SJCRH30 (cell line): ENCODE measurements at places on chromosomes 1 and 21. TPM values are rescaled to one million over a fixed set of nuclear protein-coding genes. Genes with fewer than 3 reads are reported as not detected.

- H3K27ac ChIP-seq, result no peak overlapping the region
- H3K4me1 ChIP-seq, result no peaks in the 10 kb centered on the region
- H3K4me3 ChIP-seq, result no peak overlapping the region
- no peaks in the 10 kb centered on the region for H3K27me3 ChIP-seq
- no peaks in the 10 kb centered on the region for H3K36me3 ChIP-seq
- no peak for DNase-seq
These were observed 50.1 kb downstream of the ZNF281 start for GRCh38 chr1:200359610-200360163.

LCE2A gene
- not detected in 2 replicates for total RNA-seq

SRM gene
- 64.4 and 70.7 TPM in 2 replicates for total RNA-seq

DNA sequence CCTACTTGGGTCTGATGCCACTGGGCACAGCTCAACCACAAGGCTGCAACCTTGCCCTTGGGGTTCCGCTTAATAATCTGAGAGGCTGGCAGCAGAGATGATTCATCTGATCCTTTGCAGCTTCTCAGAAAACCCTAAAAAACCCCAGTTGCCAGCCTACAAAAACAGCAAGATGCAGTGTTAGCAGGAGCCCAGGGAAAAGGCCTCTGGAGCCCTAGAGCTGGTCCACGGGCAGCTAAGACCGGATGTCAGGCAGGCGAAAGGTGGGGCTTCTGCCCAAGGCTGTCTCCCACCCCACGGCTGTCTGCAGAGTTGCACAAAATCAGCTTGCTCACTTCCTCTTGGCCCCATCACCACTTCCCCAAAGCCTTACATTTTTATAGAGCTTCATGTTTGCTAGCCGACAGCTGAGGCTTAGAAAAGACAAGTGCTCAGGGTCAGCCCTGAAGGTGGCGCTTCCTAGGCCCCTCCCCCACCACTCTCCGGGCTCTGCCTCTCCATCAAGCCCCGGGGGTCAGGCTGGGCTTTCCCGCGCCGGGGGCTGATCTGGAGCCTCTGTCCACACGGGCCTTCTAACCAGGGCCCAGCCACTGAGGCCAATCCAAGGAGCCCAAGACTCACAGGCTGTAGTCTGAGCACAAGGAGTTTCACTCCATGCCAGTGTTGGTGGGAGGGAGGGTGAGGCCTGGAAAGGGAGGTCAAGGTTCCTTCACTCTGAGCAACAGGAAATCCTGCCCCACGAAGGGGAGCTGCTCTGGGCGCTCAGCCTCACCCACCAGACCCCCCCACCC lies 4.2 kb upstream of the ADORA3 start:
- H3K4me1 ChIP-seq, result peaks cover 3% of the 10 kb centered on the region; the same call in 1 of the 2 replicates
- H3K27me3 ChIP-seq, result no peaks in the 10 kb centered on the region
- peak overlapping the region; percentile 81 for H3K27ac ChIP-seq
- H3K36me3 ChIP-seq, result no peaks in the 10 kb centered on the region

GRCh38 chr1:98048751-98049325 lies 128.0 kb upstream of the DPYD start:
- H3K27me3 ChIP-seq, result no peaks in the 10 kb centered on the region
- no peak overlapping the region for H3K27ac ChIP-seq
- H3K36me3 ChIP-seq, result no peaks in the 10 kb centered on the region
- DNase-seq, result no peak
- no peak overlapping the region for H3K4me3 ChIP-seq

DNA sequence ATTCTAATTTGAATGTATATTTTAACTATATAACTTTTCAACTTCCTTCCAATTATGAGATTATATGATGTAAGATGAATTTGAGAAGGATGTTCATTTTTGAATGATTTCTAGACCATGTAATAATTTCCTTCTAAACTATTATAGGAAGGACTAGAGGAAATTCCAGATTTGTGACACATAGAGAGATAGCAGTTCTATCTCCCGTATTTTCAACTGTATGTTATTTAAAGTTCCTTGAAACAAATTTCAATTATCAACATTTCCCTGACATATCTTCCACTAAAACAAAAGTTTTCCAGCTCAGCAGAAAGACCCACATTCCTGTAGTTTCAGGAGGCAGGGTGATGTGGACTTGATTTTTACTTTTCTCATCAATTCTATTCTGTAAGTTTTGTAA lies 396.7 kb upstream of the C1orf87 start:
- no peak overlapping the region for H3K4me3 ChIP-seq
- H3K27me3 ChIP-seq, result no peaks in the 10 kb centered on the region
- H3K4me1 ChIP-seq, result no peaks in the 10 kb centered on the region
- H3K36me3 ChIP-seq, result no peaks in the 10 kb centered on the region
- no peak for DNase-seq

- DNase-seq, result no peak
- no peaks in the 10 kb centered on the region; the same call in 1 of the 2 replicates for H3K4me1 ChIP-seq
- no peaks in the 10 kb centered on the region for H3K27me3 ChIP-seq
- H3K36me3 ChIP-seq, result no peaks in the 10 kb centered on the region
- no peak overlapping the region for H3K4me3 ChIP-seq
- no peak overlapping the region for H3K27ac ChIP-seq
These were observed 273.7 kb upstream of the ST6GALNAC5 start for GRCh38 chr1:76593618-76594017.

GRCh38 chr1:39926820-39927219 lies 25.1 kb upstream of the MYCL start:
- H3K36me3 ChIP-seq, result no peaks in the 10 kb centered on the region
- DNase-seq, result no peak
- H3K4me1 ChIP-seq, result peaks cover 6% of the 10 kb centered on the region; the same call in 1 of the 2 replicates
- 0 out of 2 replicates have a peak, but pooled peaks cover 6% of the 10 kb centered on the region for H3K27me3 ChIP-seq

KIF17 gene
- total RNA-seq, result 0.06 and 0.10 TPM in 2 replicates

DNA sequence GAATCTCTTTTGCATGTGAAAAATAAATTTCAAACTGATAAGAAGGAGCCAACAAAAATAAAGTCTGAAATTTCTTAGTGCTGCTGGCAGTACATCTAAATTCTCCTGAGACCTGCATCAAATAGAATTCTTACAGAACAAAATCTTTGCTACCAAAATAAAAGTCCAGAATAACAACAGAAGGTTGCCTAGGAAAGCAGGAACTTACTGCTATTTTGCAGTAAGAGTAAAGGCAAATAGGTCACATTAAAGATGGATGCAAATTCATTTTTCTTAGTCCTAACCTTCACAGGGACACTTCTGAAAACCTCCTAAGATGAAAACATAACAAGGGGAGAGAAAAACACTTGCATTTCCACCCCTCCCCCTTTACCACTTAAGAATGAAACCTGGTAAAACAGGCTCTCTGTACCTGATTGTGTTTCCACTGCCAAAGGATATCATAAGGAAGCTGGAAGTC lies 59.0 kb downstream of the RUSC1 start:
- no peaks in the 10 kb centered on the region for H3K4me1 ChIP-seq
- H3K4me3 ChIP-seq, result no peak overlapping the region
- no peak overlapping the region for H3K27ac ChIP-seq
- DNase-seq, result no peak

GRCh38 chr21:29022166-29022565 lies 2.3 kb upstream of the USP16 start:
- H3K27ac ChIP-seq, result no peak overlapping the region
- H3K36me3 ChIP-seq, result no peaks in the 10 kb centered on the region
- no peak for DNase-seq
- H3K27me3 ChIP-seq, result no peaks in the 10 kb centered on the region
- H3K4me3 ChIP-seq, result no peak overlapping the region

GRCh38 chr1:211382182-211382713 lies 55.6 kb downstream of the TRAF5 start:
- no peak for DNase-seq
- peaks cover 6% of the 10 kb centered on the region for H3K4me1 ChIP-seq
- no peaks in the 10 kb centered on the region for H3K36me3 ChIP-seq
- no peaks in the 10 kb centered on the region for H3K27me3 ChIP-seq
- H3K4me3 ChIP-seq, result peak overlapping the region; percentile 87

- no peak within 1 kb of the TSS for H3K27ac ChIP-seq
- no peaks in the 10 kb centered on the region for H3K27me3 ChIP-seq
- H3K4me3 ChIP-seq, result no peak within 1 kb of the TSS
- no peaks in the 10 kb centered on the region for H3K36me3 ChIP-seq
- DNase-seq, result no peak
These were observed at the start of gene KRTAP12-2 for GRCh38 chr21:44666401-44667320. Gene KRTAP12-2 (minus strand): TSS chr21:44666927. CDS start chr21:44666886, 41 bp downstream.

- no peak for DNase-seq
- H3K27ac ChIP-seq, result no peak overlapping the region
- no peak overlapping the region for H3K4me3 ChIP-seq
- no peaks in the 10 kb centered on the region for H3K27me3 ChIP-seq
- H3K36me3 ChIP-seq, result peaks cover 5% of the 10 kb centered on the region; the same call in 1 of the 2 replicates
These were observed 77.8 kb downstream of the MAN1C1 start for GRCh38 chr1:25694167-25695007.

CLEC20A gene
- total RNA-seq, result not detected in 2 replicates

DNA sequence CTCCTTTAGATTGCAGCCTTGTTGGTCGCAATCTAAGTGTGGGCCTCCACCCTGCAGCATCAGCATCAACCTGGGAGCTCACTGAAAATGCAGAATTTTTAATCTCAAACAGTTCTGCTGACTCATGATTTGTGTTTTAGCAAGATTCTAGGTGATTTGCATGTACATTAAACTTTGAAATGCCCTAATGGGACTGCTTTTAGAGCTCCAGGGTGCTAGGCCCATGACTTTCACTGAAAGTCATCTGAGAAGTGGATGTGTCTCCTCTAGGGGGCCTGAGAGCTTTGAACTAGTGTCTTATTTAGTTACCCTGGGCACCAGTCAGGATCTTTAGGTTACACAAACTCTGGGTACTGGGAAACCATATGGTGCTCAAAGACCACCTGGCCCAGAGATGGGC lies 9.0 kb downstream of the TRIM67 start:
- H3K27me3 ChIP-seq, result no peaks in the 10 kb centered on the region
- no peak overlapping the region for H3K27ac ChIP-seq
- no peaks in the 10 kb centered on the region for H3K4me1 ChIP-seq
- DNase-seq, result no peak
- no peaks in the 10 kb centered on the region for H3K36me3 ChIP-seq
- no peak overlapping the region for H3K4me3 ChIP-seq

SYT2 gene
- total RNA-seq, result 0.03 and 0.06 TPM in 2 replicates

GRCh38 chr1:53244141-53244540 lies 5.8 kb upstream of the MAGOH start:
- no peak overlapping the region for H3K27ac ChIP-seq
- H3K4me1 ChIP-seq, result peaks cover 1% of the 10 kb centered on the region; the same call in 1 of the 2 replicates
- H3K36me3 ChIP-seq, result no peaks in the 10 kb centered on the region; the same call in 1 of the 2 replicates
- no peak overlapping the region for H3K4me3 ChIP-seq

- DNase-seq, result no peak
- no peaks in the 10 kb centered on the region for H3K36me3 ChIP-seq
- no peaks in the 10 kb centered on the region; the same call in 1 of the 2 replicates for H3K4me1 ChIP-seq
- no peak overlapping the region for H3K27ac ChIP-seq
- H3K4me3 ChIP-seq, result no peak overlapping the region
These were observed 64.9 kb upstream of the F3 start for GRCh38 chr1:94606471-94606870.

DNA sequence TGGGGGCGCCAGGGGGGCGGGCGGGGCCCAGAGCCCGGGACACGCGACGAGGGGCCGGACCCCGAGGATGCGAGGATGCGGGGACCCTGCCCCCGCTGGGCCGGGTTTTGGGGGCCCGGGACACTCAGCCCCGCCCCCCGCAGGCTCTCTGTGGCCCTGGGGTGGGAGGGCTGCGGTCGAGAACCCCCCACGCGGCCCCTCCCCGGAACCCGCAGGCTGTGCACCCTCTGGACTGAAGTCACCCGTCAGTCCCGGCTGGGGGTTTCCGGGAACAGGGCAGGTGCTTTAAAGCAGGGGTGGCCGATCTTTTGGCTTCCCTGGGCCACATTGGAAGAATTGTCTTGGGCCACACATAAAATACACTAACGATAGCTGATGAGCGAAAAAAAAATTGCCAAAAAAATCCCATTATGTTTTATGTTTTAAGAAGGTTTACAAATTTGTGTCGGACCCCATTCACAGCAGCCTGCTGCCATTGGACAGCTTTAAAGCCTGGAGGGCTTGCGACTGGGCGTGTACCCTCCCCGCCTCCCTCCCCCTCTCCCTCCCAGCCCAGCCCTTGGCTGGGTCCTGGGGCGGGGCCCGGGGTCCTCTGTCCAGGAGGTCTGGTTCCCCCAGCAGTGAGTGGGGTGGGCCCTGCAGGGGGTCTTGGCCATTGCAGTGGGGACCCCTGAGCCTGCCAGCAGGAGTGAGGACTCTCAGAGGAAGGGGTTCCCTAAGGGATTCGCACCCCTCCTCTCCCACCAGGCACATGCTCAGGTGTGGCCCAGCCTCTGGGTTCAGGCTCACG lies 21.6 kb upstream of the C1orf159 start:
- DNase-seq, result no peak
- no peak overlapping the region for H3K4me3 ChIP-seq
- no peaks in the 10 kb centered on the region for H3K36me3 ChIP-seq
- H3K4me1 ChIP-seq, result peaks cover 11% of the 10 kb centered on the region

DNA sequence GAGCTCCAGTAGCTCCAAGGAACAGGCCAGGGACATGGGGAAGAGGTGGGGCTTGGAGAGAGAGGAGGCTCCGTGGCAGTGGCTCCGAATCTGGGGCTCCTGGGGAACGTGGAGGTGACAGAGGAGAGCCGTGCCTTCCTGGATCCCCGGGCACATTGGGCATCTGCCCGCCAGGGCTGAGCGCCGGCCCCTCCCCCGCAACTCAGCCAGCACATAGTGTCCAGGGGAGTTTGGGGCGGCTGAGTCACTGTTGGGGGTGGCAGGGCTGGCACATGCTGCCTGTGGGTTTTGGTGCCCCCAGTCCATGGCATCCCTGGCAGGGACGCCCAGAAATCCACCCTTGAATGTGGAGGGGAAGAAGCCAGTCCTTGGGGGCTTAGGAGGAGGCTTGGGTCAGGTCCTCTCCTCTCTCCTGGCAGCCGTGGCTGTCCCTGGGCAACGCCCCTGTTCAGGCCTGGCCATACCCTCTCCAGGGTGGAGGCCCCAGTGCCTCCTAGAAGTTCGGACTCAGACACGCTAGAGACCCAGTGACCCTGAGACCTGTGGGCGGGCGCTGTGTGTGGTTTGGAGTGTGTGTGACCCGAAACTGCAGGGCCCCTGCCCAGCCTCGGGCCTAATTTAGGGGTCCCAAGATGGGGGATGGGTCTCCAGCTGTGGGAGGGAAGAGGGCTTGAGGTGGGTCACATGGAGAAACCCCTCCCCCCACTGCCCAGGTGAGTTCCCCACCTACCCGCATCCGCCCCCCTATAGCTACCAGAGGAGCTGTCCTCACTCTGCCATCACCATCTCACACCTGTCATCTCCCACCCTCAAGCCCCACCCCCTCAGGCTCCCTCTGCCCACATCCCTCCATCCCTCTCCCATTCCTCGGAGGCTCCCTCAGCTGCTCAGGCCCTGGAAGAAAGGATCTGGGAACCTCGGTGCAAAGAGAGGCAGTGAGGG lies 1.6 kb downstream of the HSPB7 start:
- H3K4me1 ChIP-seq, result peaks cover 55% of the 10 kb centered on the region
- no peaks in the 10 kb centered on the region for H3K27me3 ChIP-seq
- H3K27ac ChIP-seq, result peak overlapping the region; percentile 77
- H3K4me3 ChIP-seq, result peak overlapping the region; percentile 53

- DNase-seq, result no peak
- no peaks in the 10 kb centered on the region for H3K4me1 ChIP-seq
- no peaks in the 10 kb centered on the region for H3K36me3 ChIP-seq
- H3K27me3 ChIP-seq, result no peaks in the 10 kb centered on the region
These were observed 109.4 kb downstream of the RGL1 start for GRCh38 chr1:183914276-183914675.

SPATA1 gene
- 0.97 TPM in 1 of 2 replicates, not detected in the other for total RNA-seq
